Stimulated activated CD8-positive, alpha-beta memory T cell treated with anti-CD3 and anti-CD28 coated beads, Interleukin-4, amount 100 ng/mL, for 1 hour (primary cell): ENCODE measurements at places on chromosomes 2 and 18.

GRCh38 chr2:201151127-201151981 is 31.6 kb upstream of the CASP10 start:
- no peak for DNase-seq

DNA sequence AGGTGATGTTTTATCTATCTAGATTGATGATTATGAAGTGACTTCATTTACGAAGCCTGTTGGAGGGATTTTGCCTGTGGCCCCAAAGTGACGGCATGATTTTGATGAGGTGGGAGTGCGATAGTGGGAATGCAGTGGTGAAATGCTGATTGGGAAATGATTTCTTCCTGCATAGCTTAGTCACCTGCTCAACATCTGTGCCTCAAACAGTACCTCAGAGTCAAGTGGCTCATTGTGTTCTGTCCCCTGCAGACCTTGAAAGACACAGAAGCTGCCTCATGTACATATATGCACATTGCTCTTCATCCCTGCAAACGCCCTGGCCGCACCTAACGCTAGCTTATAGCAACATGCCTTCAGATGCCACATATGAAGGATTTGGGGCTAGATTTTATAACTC is 201.2 kb downstream of the TPGS2 start:
- no peak for DNase-seq

- no peak for DNase-seq
These were observed 78.7 kb downstream of the GBX2 start for GRCh38 chr2:236089271-236090026.

- DNase-seq, result no peak
These were observed 184.8 kb downstream of the CAMKMT start for GRCh38 chr2:44546459-44547127.

- DNase-seq, result no peak
These were observed 31.8 kb upstream of the IMP4 start for GRCh38 chr2:130310881-130311280.

DNA sequence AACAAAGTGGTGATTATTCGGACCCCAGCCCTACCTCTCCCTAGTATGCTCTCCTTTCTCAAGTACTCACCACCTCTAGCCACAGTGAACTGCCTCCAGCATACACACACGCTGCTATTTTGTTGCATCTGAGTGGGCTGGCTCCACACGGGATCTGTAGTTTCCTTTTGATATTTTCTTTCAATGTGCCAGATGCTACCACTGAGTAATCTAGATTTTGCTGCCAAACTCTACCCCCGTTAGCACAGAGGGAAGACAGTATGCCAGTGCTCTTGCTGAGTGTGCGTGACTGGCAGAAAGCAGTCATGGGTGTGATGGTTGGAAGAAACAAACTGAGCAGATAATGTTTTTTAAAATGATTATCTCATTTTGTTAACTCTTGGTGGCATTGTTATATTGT is 11.6 kb downstream of the CFLAR start:
- no peak for DNase-seq

DNA sequence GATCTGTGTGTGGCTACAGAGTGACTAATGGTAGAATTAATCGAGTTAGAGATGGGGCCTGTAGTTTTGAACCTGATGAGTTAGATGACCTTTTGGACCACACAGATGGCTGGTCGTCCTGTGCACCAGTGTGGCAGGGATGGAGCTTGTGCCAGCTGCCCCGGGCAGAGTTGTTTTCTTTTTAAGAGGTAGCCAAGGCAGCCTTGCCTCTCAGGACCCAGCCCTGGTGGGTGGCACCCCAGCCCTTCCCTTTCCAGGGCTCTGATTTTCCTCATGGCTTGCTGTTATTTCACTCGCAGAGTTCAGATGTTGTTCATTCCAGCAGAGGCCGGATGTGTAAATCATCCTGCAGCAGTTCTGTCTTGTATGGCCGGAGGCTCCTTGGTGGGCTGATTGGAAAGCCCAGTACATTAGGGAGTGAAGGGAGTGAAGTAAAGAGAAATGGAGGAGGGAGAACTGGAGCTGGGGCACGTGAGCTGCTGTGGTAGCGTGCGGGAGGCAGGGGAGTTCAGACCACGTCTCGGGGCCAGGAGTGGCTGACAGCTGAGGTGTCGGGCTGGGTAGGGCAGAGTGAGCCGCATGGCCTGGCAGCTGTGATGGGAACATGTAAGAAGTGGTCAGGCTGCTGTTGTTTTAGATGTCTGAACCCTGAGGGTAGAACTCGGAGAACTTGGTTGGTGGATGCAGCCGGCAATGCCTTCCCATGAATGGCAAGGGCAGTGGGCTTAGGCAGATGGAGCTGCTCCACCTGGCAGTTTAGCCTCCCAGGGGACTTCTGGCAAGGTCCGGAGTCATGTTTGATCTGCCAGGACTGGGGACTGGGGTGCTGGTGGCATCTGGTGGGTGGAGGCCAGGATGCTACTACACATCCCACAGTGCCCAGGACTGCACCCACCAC is 28.8 kb downstream of the ASAP2 start:
- no peak for DNase-seq

- no peak for DNase-seq
These were observed 12.0 kb downstream of the DSG1 start for GRCh38 chr18:31329787-31330438.
